Immature natural killer cell (primary cell): ENCODE measurements at places on chromosomes 2 and 18.
A peak's percentile ranks its signal among the peaks of the same experiment; 100 is the strongest.

- no peak for DNase-seq
These were observed 36.7 kb upstream of the CDC42EP3 start for GRCh38 chr2:37708146-37708545.

DNA sequence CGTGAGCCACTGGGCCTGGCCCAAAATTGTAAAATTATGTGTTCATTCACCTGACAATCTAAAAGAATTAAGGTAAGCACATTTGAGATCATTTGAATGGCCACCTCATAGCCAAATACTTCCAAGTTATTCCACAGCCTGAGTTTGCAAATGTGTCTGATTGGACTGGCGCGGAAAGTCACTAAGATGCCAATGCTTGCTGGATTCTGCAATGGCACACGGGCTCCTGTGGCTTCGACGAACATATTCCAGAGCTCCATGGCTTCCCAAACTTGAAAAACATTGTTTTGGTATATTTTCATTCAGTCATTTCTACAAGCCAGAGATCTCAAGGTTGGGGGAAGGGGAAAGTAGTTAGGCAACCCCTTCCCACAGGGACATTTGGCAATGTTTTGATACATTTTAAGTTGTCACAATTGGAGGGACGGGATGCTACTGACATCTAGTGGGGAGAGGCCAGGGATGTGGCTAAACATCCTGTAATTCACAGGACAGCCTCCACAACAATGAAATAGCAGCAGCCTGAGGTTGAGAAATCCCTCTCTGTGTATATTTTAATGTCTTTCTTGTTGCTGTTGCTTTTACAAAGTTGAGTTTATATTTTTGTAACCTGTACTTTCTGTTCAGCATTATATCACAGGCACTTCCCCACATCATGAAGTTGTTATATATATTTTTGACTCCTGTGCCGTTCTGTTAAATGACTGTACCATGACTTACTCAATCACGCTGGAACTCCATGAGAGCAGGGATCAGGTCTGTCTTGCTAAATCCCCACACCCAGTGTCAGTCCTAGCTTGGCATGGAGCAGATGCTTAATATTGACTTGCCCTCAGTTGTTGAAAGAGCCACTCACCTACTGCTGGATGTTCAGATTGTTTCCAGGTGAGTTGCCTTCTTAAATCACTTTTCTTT, 56.9 kb downstream of the COL4A4 start:
- DNase-seq: peak; percentile 5

DNA sequence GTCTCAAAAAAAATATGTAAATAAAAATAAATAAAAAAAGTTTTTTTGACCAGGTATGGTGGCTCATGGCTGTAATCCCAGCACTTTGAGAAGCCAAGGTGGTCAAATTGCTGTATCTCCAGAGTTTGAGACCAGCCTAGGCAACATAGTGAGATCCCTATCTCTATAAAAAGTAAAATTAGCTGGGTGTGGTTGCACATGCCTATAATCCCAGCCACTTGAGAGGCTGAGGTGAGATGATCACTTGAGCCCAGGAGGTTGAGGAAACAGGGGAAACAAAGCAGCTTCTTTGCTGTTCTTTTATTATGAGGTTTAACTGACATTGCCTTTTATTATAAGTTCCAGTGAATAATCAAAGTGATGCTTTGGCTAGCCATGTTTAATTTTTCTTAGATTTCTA, 25.0 kb downstream of the ACTR2 start:
- DNase-seq: no peak

GRCh38 chr18:11148680-11149440, 509 bp downstream of the PIEZO2 start:
- no peak for DNase-seq

DNA sequence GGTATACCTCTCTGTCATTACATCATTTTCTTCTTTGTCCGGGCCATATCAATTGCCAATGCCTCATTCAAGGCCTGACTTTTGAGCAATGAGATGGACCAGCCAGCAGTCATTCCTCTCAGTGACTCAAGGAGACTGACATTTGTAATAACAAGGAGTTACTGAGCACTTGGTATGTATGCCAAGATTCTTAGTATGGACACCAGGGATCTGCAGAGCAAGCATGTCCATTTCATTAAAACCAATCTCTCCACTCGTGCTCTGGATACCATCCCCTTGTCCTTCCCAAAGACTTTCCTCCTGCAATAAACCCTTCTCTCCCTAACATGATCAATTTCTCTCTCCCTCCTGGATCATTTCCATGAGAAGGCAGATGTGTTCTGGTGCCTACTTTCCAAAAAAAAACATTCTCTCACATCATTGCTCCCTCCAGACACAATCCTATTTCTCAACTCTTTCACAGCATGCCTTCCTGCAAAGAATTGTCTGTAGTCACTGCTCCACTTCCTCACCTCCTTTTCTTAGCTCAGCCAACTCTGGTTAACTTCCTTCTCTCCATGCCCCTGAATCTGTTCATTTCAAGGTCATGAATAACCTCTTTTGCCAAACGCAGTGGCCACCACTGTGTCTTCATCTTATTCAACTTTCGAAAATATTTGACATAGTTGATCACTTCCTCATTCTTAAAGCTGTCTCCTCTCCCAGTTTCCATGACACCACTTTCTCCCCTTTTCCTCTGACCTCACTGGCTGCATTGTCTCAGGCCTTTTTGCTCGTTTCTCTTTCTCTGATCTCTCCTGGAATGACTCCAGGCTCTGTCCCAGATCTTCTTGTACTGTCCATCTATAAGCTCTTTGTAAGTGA, 102.8 kb upstream of the CYP1B1 start:
- no peak for DNase-seq

- no peak for DNase-seq
These were observed 188.1 kb downstream of the ZEB2 start for GRCh38 chr2:144331674-144332355.

GRCh38 chr2:137525641-137526190, 438.6 kb upstream of the HNMT start:
- no peak for DNase-seq

DNA sequence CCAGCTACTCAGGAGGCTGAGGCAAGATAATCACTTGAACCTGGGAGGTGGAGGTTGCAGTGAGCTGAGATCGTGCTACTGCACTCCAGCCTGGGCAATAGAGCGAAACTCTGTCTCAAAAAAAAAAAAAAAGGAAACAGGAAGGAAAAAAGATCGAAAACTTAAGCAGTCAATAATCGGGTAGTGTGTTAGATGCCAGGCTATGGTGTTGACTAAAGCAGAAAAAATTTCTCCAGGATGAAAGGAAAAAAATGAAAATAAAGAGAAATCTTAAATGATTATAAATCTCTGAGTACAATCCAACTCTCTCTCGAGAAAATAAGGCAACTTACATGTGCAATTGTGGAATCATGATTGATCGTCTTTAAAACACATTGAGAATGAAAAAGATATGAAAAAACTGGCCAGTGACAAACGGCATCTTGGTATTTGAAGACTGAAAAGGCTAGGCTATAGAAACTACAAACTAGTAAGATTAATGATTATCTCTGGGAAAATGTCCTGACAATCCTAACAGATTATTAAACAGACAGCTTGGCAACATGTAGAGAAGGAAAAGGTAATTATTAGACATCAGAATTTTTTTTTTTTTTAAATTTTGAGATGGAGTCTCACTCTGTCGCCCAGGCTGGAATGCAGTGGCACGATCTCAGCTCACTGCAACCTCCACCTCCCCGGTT, 16.3 kb upstream of the EPHA4 start:
- no peak for DNase-seq

DNA sequence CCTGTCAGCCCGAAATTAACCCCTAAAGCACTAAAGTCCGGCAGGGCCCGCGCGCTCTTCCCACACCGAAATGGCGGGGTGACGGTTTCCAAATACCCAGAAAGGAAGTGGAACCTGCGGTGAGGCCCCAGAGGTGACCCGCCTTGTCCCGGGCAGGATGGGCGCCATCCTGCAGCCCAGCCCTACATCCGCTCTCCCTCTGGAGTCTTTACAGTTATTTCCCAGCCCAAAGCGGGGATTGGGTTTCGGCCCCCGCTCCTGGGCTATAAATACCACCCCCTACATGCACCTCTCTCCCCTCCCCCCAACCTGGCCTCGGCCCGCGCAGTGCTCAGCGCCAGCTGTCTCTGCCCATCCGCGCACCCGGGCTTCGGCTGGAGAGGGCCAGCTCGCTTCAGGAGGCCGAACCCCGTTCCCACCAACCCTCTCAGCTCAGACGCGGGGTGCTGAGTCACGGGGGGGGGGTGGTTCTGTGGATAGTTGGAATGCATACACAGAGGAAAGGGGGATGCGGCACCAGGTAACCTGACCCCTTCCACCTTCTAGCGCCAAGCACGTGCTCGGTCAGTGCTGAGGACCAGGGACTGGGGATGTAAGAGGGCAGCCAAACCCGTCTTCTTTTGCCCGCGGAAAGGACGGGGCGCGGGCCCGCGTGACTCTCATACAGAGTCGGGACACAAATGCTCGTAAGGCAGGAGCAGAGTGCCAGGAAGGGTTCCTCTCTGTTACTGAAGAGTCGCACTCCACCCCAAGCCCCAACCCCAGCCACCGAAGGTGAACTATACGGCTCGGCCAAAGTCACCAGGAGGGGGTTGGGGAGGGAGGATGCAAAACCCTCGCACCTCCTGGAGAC, at the start of gene TUBA4B:
Gene TUBA4B (plus strand): TSS at position 344 of the 853 bp plus-strand sequence. CDS start 165 bp downstream, at position 509.
- peak; percentile 49 for DNase-seq

DNA sequence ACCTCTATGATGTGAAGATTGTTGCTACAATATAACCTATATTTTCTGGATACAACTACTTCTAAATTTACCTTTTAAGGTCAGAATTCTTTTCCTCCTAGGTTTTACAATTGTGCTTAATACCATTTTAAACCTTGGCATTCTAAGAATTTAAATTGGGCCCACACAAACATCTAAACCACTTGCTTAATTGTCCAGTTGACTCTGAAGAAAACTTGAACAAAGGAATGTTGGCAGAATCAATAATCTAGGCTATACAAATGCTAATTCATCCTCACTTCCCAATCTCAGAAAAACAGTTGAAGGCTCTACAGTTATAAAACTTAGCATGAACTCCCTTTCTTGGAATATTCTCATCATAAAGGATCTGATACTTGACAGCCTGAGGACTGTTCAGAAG, 84.3 kb downstream of the RPRM start:
- DNase-seq: no peak

- no peak for DNase-seq
These were observed 32.0 kb downstream of the FASTKD2 start for GRCh38 chr2:206797376-206797775.

DNA sequence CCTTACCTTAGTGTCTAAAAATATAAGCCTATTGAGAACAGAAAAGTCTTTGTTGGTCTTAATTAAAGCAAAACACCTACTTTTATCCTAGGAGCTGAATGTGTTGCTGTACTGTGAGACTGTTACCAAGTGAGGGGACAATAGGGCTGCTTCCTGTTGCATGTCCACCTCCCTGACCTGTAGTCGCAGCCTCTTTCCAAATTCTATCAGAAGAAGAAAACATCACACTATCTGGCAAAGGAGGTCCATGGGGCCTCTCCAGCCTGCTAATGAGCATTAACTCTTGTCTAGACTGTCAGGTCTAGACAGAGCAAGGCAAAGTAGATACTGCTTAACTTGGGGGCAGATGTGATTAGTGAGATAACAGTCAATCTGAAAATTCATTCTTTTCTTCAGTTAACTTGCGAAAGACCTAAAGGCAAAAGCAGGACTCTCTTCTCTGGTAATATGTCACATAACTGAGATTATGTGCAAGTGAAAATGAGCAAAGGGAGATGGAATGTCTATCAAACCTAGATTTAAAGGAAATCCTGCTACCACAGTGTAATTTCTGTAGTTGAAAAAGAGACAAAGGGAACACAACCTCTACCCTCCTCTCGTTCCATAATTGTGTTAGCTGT, 66.9 kb downstream of the CDH20 start:
- DNase-seq: no peak

DNA sequence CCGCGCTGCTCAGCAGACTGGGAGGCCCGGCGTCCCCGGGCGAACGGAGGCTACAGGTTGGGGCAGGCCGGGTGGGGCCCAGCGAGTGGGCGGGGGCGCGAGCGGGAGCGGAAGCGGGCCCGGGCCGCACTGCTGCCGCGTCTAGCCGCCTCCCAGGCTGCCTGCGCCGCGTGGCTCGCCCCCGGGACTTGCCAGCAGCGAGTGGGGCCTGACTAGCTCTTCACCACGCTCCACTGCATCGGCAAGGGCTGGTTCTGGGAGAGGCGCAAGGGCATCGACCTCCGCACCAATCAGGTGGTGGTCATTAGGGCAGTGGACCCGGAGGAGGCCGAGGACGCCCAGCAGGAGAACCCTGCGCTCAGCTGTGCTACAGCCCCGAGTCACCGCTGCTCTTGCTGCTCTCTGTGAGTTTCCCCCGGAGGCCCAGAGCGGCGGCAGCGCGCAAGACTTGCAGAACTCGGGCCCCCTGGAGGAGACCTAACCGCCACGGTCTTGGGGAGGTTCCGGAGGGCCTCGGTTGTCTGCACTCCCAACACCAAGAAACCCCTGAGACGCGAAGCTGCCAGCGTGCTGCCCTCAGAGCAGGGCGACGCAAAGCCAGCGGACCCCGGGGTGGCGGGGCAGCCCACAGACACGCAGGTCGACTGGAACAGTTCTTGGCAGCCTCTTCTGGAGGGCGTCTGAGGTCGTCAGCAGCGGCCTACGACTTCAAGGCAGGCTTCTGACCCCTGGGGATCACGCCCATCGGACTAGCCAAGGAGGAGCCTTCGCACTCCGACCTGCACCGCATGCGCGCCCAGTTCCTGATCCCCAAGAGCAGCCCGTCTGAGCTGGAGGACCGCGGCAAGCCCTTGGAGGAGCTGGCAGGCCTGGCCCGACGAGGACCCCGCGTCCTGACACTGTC, 27.2 kb upstream of the PTPN2 start:
- DNase-seq: peak; percentile 70

- no peak for DNase-seq
These were observed 48.1 kb downstream of the MYOM1 start for GRCh38 chr18:3171631-3172030.
